ENCODE measurements at places on chromosomes 4 and X.

GRCh38 chr4:4521136-4521535 lies 20.7 kb downstream of the STX18 start:
- DNase-seq = no peak

GRCh38 chrX:110755061-110755460 lies 40.6 kb downstream of the CHRDL1 start:
- DNase-seq = no peak

GRCh38 chrX:129836827-129837226 lies 6.9 kb downstream of the ZDHHC9 start:
- DNase-seq = peak; percentile 40

DNA sequence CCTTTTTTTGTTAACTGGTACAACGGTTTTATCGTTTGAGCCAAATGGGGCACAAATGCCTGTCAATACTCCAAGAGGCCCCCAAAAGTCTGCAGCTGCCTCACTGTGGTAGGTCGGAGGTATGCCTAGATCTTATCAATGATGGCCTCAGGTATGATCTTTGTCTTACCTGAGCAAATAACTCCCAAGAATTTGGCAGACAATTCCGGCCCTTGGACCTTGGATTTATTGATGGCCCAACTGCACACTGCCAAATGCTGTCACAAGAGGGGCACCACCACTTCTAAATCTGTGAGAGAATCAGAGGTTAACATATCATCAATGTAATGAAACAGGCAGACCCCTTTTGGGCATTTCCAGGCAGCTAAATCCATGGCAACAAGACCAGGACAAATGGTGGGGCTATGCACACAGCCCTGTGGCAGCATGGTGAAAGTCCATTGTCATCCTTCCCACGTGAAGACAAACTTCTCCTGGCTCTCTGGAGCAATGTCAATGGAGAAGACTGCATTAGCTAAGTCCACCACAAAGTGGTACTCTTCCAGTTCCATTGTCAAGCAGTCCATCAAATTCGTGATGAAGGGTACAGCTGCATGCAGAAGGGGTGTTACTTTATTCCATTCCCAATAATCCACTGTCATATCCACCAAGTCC lies 28.6 kb downstream of the CXCL13 start:
- no peak for DNase-seq

GRCh38 chr4:117434424-117434823 lies 349.0 kb upstream of the TRAM1L1 start:
- no peak for DNase-seq

GRCh38 chr4:80229128-80229527 lies 31.8 kb downstream of the PRDM8 start:
- no peak for DNase-seq

GRCh38 chr4:78625073-78625472 lies 73.5 kb downstream of the ANXA3 start:
- no peak for DNase-seq

DNA sequence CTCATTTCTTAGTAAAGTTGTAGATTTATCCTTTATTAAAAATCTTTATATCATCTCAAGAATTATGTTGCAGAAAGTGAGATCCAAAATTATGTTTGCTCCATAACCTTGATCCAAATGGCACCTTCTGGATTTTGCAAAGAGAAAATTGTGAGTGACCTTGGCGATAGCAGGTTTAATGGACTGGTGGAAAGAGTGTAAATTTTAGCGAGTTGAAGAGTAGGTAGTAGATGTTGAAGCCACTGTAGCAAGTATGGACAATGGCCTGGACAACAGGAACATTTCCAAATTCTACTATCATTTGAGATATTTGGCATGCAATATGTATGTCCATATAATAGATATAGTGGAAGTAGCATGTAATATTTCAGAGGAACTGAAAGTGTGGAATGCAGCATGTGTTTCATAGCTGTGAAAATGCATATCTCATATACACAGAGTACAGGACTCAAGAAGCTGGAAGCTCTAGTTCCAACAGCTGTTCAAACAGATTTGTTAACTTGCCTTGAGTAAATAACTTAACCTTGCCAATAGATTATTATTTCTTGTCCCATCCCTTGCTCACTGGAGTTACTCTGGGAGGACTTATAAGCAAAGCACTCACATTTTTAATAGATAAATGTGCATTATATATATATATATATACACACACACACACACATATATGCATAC lies 152.5 kb upstream of the TLL1 start:
- DNase-seq = no peak
